ENCODE measurements at places on chromosomes 5 and 9. TPM values are rescaled to one million over a fixed set of nuclear protein-coding genes. Genes with fewer than 3 reads are reported as not detected.

GEMIN5 gene
- 16.9 TPM for total RNA-seq

LCN2 gene
- total RNA-seq = not detected

TMEM252 gene
- not detected for total RNA-seq

- no peak for DNase-seq
Observed at GRCh38 chr5:175250426-175250825, 193.6 kb downstream of the DRD1 start.

- no peak for DNase-seq
Observed at GRCh38 chr5:82396871-82397514, 118.8 kb upstream of the RPS23 start.

DNA sequence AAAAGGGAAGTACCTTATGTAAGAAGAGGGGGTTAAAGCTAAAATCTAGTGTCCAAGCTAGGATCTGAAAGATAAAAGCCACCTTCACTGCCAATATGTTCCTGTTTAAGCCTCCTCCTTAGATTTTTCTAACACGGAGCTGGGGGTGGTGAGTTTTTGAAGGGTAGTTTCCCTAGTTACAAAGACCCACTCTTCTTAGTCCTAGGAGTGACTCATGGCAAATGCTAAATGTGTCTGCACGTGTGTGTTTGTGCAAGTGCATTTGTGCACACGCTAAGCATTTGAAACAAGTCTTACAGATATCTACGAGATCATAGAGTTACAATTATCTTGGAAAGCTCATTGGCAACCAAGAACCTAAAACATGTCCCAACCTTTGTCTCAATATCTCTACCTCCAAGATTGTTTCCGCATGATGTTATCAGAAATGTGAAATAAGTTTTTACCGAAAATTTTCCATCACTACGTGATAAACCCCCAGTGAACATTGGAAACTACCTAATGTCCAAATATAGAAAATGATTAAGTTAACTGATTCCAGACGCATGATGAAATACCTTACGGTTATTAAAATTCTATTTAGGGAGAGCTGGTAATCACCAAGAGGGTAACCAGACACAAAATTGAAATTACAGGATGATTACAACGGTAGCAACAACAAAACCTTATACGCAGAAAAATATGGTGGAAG is 78.0 kb upstream of the HRH2 start:
- no peak for DNase-seq

DNA sequence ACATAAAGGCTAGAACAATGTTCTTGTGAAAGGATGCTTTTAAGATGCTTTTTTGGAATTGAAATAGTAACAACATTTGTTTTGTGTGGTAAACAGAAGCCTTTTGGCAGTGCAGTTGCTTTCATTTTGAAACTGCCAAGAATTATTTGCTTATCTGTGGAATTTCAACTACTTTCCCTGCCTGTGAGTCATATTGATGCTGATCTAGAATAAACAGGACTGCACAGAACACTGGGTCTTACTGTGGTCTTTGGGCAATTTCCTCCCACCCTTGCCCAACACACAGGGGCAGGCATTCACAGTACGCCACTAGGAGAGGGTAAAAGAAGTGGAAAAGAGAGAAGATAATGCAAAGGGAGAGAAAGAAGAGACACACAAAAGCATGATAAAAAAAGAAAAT is 483.7 kb downstream of the ELAVL2 start:
- DNase-seq = no peak

DNA sequence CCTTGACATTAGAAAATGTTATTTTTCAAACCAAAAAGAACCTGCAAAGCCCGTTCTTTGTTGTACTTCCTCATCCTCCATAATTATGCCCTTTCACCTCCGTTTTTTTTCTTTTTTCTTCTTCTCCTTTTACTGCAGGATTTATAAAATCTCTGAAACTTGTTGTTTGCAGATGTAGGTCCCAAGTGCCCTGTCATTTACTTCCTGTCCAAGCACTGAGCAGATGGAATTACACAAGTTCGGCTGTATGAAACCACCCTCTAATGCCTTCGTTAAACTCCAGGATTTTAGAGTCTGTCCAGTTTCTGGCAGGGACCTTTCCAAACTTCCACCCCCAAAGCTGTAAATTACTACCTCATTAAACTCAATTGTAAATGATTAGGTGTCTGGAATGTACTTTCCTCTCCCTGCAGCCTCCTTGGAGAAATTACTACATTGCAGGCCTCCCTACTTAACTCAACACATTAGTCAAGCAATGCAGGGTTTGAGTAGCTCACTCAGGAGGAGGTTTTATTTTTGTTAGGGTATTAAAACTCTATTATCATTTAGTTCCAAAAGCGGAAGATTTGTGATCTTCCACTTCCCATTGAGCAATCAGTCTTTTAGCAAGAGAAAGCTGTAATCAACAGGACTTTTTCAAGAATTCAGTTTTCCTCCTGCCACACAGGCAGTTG is 125.6 kb upstream of the LPAR1 start:
- no peak for DNase-seq

DNA sequence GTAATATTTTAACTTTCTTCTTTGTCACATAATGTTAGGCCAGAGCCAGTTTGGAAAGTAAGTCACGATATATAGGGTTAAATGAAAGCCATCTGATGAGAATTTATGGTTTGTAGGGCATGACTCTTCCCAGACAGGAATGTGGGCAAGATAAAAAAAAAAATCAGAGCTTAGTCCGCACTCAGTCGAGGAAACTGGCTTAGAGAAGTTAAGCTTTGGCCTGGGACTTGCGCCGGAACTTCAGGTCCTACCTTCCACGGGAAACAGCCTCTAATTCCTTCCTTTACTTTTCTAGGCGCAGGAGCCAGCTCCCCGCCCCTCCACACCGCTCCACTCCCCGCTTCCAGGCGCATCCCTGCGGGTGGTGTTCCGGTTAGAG is 475 bp downstream of the DDX31 start:
- DNase-seq = no peak

GRCh38 chr9:85940275-85940831 is 593 bp upstream of the NAA35 start:
- DNase-seq = no peak

- no peak for DNase-seq
Observed at GRCh38 chr9:98997604-98998003, 53.9 kb downstream of the COL15A1 start.

DNA sequence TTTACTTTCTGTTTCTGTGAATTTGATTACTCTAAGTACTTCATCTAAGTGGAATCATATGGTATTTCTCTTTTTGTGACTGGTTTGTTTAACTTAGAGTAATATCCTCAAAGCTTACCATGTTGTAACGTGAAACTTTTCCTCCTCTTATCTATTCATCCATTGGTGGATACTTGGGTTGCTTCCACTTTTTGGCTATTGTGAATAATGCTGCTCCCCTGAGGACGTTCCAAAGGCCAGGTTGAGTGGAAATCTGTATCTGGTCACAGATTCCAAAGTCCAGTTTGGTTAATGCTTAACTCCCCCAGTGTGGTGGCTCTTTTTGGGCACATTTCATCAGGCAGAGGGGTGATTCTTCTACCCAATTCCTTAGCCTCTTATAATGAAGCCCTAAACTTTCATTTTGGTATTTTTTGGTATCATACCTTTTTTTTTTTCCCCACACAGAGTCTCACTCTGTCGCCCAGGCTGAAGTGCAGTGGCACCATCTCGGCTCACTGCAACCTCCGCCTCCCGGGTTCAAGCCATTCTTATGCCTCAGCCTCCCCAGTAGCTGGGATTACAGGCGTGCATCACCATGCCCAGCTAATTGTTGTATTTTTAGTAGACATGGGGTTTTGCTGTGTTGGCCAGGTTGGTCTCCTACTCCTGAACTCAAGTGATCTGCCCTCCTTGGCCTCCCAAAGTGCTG is 65.4 kb downstream of the CMYA5 start:
- DNase-seq = no peak

- no peak for DNase-seq
Observed at GRCh38 chr9:89576404-89576839, 28.4 kb upstream of the GADD45G start.

DNA sequence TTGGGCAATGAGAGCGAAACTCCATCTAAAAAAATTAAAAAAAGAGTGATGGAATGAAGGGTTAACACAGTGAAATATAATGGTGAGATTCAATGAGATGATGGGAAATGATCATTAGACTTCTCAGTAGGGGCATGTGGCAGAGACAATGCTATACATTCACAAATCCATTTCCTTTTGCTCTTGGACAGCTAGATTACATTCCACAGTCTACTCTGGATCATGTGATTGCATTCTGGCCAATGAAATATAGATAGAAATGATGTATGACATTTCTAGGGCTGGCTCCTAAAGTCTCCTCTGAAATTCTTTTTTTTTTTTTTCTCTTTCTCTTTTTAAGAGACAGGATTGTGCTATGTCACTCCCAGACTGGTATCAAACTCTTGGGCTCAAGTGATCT is 3.8 kb upstream of the GALT start:
- DNase-seq = no peak

GRCh38 chr9:97848215-97848479 is 4.9 kb upstream of the FOXE1 start:
- DNase-seq = no peak

DNA sequence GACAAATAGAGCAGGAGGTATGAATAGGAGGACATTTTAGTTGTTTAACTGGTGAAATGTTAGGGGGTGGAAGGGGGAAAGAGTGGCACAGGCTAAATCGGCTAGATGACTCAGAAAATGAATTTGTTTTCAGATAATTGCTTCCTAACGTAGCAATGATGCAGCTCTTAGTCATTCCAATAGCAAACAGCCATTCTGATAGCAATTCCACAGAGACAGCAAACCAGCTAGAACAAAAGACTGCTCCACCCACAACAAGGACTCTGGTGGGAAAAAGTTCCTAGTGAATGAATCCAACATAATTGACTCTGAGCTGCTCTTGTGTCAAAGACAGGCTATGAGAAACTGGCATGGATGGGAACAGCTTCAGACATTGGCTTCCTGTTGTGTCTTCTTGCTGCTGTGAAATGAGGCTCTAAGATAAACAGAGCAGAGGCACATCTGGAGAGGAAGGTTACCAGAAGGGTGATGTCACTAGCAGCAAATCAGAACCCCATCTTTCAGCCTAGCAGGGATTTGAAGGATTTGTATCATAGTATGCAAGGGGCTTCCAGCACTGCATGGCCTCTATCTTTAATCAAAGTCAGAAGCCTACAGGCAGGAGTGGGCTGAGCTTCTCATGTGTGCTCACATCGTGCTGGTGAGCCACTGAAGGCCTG is 28.1 kb upstream of the F2RL1 start:
- DNase-seq = peak; percentile 29

DNA sequence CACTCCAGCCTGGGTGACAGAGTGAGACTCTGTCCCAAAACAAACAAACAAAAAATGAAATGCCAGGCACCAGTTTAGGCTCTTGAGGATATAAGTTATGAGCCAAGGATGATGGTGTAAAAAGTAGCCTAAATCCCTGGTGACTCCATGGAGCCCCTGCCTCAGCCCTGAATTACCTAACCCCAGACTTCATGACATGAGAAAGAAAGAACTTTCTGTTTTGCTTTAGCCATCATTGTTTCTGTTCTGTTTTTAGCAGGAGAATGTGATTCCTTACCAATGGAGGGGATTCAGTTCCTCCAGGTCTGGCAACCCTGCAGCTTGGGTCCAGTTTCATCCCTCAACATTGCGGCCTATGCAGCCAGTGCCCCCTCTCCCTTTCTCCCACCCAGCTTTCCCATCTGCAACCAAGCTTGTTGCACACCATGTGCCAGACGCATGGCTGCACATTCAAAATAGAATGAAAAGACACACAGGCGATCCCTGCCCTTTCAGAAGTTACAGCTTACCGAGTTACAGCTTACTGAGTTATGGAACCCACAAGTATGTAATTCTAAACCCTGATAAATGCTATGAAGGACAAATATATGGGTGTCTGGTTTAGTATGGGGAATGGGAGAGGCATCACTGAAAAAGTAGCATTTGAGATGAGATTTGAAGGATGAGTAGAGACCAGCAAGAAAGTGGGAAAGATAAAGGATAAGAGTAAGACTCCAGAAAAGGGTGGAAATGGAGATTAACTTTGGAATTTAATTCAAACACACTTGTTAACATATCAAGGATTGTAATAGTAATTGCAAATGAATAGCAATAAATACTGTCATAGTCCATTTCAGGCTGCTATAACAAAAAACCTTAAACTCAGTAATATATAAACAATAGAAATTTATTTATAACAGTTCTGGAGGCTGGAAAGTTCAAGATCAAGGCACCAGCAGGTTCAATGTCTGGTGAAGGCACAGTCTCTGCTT is 6.0 kb upstream of the SEMA5A start:
- DNase-seq = no peak

Data from endothelial cell (in vitro differentiated cells).